ENCODE measurements at places on chromosomes 5 and 9.

DNA sequence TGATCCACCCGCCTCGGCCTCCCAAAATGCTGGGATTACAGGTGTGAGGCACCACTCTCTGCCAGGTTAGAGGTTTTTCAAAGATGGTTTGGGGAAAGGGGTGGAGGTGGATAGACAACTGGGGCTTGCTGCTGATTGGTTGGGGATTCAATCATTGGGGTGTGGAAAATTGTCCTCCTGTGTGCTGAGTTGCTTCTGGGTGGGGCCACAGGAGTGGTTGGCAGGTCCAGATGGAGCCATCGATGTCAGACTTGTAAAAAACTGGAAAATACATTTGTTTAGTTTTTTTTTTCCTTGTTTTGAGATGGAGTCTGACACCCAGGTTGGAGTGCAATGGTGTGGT, 61.9 kb upstream of the CLINT1 start:
- no peak for DNase-seq

- no peak for DNase-seq
Observed at GRCh38 chr5:143261748-143262392, 141.6 kb downstream of the NR3C1 start.

DNA sequence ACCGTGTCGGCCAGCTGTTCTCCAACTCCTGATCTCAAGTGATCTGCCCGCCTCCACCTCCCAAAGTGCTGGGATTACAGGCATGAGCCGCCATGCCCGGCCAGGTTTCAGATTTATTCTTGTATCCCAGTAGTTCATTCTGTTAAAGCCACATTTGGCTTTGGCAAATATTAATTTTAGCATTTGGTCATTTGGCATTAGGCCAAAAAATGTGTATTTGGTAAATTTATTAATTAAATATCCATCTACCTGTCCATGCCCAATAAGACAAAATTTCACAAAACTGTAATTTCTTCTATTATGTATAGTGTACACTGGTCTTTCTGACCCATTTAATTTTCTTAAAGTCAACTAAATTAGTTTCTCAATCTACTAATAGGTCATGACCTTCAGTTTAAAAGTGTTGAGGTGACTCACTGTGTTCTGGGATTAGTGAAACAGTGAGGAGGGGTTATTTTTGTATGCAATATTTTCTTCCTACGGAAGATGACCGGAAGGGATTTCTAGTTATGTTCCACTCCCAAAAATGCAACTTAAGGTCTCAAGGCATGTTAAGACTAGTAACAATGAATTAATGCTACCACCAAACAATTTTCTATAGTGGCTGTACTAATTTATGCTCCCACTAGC, 21.0 kb downstream of the OSTF1 start:
- DNase-seq, result no peak

GRCh38 chr5:10145923-10146401, 103.7 kb downstream of the ATPSCKMT start:
- DNase-seq, result no peak

GRCh38 chr9:115910959-115911358, 242.6 kb upstream of the PAPPA start:
- no peak for DNase-seq

DNA sequence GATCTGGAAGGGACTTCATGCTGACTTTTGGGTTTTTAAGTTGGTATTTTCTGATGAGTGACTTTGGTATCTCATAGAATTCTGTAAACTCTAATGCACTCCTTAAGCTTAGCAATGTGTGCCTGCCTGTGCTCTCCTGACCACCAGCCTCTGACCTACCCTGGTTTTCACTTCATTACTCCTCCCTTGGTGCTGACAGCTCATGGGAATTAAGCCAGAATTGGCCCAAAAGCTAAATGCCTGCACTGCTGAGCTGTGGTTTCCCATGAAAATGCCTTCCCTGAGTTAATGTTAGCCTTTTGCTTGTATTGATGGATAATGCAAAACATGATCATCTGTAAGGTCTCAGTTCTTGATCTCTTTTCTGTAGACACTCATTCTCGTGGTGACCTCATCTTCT, 308.0 kb downstream of the DOCK8 start:
- no peak for DNase-seq

GRCh38 chr5:98927242-98927988, 1.4 kb downstream of the CHD1 start:
- DNase-seq, result peak; percentile 74

DNA sequence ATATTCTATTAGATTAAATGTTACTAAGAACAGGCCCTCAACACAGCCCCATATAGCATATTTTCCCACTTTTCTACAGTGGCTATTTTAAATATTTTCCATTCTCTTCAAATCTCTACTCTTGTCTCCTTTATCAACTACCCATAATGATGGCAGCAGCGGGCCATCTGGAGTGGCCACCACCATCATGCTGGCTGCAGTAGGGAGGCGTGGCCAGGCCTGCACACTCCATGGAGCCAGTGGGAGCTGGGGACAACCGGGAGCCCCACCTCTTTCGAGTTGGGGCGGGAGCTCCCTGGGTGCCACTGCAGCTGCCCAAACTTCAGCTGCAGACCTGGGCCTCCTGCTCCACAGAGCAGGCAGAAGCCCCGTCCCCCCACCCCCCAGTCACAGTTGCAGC, 98.4 kb upstream of the RANBP6 start:
- DNase-seq, result no peak

DNA sequence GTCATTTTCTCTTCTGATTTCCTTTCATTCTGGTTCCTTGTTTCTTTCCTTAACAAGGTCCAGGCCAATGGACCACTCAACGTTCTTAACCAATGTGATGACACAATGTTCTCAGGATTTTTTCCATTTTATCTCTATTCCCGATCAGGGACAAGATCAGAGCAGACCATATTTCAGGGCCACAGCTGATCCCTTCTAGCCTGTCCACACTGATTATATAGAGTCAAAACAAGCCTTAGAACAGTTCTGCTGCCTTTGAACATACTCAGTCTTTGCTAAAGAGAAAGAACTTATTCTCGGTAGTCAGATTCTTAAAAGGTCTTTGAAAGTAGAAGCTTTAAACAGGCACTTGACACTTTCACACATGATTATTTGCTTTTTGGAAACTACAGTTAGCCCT, 188.4 kb downstream of the ADAMTSL1 start:
- no peak for DNase-seq

DNA sequence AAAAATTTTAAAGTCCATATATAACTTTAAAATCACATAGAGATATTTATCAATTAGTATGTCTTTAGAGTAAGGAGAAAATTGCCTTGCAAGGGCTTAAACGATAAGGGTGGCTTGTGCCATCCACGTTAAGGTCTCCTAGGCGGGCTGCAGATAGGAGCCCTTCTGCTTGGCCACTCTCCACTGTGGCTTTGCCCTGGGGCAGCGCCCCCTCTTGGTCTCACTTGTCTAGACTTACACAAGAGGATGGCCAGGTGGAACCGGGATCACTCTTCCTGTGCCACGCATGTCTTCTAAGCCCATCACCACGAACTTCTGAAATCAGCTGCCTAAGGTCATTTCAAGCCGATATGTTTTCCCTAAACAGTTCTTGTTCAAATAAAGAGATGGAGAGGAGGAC, 2.9 kb downstream of the FPGS start:
- peak; percentile 71 for DNase-seq

DNA sequence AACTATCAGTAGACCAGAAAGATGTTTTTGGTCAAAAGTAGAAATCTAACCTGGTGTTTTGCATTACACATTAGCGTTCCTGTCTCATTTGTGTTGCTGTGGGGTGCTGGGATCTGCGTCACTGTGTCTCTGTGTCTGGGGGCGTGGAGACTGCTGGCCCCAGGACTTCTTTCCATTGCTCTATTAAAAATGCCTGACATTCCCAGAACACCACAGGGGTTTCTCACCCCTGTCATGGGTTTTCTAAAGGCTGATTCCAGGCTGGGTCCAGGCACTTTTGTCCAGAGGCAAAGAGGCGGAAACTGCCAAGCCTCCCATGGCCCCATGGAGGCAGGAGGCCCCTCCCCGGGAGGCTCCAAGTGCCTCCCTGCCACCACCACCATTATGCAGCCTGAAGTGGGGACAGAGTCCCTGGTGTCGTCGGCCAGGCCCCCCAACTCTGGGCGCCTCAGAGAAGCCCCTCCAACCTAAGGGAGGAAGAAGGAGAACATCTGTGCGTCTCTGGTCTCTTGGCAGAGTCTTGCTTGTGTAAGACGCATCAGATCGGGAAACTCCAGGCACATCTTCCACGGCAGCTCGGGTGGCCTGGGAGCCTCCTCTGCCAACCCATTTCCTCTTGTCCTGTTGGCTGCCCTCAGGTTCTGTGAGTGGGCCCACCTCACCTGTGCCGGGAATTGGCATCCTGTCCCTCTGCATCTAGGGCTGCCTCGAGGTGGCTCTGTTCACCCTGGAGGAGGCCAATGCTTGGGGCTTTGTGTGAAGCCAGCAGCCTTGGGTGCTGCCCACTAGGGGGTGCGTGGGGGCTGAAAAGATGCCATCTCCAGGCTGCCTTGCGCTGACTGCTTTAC, 13.8 kb upstream of the PLEKHG4B start:
- peak; percentile 44 for DNase-seq

DNA sequence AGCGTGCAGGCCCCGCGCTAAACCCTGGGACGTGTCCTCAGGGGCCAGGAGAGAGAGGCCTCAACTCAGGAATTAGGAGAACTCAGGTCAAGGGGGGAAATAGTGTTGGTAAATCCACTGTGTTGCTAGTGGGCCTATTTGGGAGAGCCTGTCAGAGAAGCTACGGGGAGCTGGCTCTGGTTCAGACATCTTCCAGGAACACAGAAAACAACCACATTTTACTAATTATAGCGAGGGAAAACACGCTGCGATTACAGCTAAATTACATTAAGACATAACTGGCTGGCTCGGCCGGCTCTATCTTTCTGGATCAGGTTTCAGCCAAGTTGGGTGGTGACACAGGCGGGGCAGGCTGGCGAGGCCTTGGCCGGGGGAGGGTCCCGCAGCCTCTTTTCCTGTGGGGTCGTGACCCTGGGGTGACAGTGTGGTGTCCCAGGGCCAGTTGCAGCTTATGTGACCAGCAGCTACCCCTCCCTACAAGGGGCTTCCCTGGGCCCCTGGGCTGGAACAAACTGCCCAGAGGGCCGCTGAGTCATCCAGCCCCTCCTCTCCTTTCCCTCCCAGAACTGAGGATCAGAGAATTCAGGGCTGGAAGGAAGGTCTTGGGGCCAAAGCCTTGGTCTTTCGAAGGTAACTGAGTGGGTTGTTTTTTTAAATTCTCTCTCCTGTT, 75.1 kb downstream of the FGF18 start:
- no peak for DNase-seq

- no peak for DNase-seq
Observed at GRCh38 chr5:149410721-149411432, 31.8 kb upstream of the IL17B start.

DNA sequence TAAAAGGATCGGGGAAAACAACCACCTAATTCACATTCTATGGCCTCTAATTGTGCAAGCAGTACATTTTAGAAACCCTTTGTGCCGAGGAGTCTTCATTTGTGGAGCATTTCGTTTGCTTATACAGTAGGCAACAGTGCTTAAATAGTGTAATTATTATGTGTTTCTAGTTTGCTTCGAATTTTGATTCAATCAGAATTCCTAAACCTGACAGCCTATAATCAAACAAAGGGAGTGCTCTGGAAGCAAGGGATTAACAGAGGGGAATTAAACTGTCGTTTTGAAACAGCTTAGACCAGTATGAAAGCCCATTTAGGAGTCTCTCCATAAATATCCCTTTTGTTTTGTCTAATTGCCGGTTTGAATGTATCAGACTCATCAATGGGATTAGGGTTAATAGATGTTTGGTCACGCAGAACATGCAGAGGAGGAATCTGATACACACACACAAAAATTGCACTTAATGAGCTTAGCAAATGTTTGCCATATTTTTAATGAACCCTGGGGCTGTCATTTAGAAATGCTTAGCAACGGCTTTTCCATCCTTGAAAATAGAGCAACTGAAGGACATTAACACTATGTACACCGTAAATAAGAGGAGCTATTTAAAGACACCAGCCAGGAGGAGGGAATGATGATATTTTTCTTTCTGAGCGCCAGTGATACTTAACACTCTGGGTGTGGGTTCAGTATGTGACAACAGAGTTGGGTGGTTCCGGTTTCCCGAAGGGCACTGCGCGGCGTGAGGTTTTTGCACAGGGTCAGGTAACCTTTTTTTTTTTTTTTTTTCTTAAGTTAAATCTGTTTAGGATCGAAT, 404.7 kb downstream of the TLE4 start:
- DNase-seq, result no peak

DNA sequence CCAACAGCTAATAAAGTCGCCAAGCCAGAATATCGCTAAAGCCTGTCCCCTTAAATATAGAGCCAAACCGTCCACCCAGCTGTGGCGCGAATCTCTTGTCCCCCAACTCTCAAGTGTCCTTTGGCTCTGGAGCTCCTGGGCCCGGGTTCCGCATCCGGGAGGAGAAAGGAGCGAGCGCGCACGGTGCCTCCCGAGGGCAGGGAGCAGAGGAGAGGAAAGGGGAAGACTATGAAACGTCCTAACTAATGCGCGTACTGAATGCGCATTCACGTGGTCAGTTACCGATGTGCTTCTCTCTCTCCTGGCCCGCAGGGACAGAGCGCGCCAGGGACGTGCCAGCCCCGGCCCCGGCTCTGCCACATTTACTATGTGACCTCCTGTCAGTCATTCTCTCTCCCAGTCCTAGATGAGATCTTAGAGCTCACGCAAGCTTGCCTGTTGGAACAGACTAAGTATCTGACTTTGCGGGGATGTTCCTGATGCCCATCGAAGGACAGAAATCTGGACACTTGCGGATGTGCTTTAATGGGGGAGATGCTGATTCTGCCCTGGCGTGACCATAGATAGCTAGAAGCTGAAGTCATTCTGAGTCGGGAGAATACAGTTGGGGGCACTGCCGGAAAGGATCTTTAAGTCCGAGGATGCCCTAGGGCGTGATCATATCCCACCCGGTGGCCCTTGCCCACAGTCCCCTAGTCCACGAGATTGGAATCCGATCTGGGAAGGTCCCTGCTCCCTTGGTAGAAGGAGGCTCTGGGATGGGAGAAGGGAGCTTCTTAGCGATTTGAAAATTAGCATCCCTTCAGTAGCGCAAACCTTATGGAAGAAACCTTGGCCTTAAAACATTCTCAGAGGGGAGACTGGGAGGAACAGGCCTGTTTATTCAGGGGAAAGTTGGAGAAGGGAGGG, 5.7 kb upstream of the EBF1 start:
- DNase-seq, result peak; percentile 20

DNA sequence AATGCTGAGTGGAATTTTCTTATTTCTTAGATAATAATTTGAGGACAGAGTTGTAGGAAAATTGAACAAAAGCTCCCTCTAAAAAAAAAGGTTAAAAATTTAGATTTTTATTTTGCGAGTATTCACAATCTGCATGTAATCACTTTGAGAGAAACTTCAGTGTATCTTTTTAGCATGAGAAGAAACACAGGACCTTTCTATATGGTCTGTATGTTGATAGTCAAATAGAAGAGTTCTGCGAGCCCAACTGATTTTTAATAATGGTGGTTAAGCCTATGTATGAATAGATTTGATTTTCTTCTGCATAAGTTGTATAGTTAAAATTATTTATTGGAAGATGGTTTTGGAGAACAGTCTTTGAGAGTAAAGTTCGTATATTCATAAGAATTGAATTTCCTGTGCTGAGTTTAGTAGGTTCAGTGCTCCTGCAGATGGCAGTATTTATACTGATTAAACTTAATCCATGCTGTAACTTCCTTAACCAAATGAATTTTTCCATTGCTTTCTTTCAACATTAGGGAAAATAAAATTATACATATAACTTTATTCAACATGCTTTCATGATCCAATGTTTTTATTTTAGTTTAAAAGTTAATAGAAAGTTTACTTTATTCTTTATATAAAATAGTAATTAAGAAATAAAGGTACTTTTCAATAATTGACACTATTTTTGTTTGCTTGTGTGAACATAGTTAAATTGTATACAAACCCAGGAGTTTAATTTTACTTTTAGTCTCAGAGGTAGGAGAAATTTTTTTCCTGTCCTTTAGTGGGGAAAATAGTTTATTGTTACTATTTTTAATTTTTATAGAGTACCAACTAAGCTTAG, 19.6 kb downstream of the TCERG1 start:
- DNase-seq, result peak; percentile 17

- DNase-seq, result no peak
Observed at GRCh38 chr5:148809781-148810524, 16.5 kb upstream of the ADRB2 start.
